Tibial nerve (tissue), 4 donors: ENCODE measurements at places on chromosomes 6 and 20. TPM values are rescaled to one million over a fixed set of nuclear protein-coding genes. Genes with fewer than 3 reads are reported as not detected.

GRCh38 chr6:11808054-11808453 lies 29.5 kb upstream of the ADTRP start:
- H3K4me1 ChIP-seq: peaks cover 13% of the 10 kb centered on the region
- no peak overlapping the region for H3K4me3 ChIP-seq
- H3K36me3 ChIP-seq: no peaks in the 10 kb centered on the region
- no peaks in the 10 kb centered on the region for H3K27me3 ChIP-seq
- DNase-seq: no peak
- no peak overlapping the region for H3K27ac ChIP-seq

GRCh38 chr20:391041-391711 lies 10.6 kb downstream of the TRIB3 start:
- no peaks in the 10 kb centered on the region for H3K4me1 ChIP-seq
- no peaks in the 10 kb centered on the region for H3K36me3 ChIP-seq
- no peak overlapping the region for H3K27ac ChIP-seq

DNA sequence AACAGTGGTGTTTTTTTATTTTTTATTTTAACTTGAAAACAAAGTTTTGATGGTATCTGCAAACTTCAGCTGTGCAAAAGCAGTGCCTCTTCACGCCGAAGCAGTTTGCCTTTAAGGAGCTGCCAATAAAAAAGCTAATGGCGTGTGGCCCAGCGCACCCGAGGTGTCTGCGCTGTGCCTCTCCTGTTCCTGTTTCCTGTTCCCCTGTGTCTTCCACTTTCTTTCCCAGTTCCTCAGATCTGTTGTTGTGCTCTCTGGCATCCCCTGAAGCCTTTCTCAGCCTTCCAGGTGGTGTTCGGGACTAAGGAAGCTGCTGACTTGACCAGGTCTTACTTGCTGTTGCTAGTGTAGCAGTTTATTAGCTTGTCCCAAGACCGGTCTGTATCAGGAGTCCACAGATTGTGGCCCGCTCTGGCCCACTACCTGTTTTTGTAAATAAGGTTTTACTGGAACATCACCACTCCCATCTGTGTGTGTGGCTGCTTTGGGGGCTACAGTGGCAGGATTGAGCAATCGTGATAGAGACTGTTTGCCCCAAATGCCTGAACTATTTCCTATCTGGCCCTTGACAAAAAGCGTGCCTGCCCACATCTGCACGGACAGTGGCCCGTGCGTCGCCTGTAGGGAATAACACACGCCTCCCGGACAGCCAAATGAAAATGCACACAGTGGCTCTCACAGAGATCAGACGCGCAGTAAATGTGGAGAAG lies 178.3 kb downstream of the TMEM242 start:
- H3K36me3 ChIP-seq: peaks cover 4% of the 10 kb centered on the region
- no peak overlapping the region for H3K27ac ChIP-seq
- no peaks in the 10 kb centered on the region for H3K27me3 ChIP-seq
- H3K4me1 ChIP-seq: peaks cover 55% of the 10 kb centered on the region

DNA sequence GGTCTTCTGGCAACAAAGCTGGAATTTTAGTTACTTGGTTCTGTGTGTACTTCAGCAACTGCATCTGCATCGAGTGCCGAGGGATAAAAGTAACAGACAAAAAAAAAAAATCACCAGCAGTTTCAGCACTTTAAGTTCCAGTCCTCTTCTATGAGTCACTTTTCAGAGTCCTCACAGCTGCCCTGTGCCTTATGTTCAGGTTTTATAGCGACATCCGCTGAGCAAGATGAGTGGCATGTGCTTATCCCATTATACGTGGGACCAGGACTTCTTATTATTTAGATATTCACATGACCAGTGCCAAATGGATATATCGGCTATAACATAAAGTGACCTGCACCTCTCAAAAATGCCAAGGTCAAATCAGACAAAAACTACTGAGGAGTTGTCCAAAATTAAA lies 242.9 kb downstream of the FOXA2 start:
- no peak overlapping the region for H3K4me3 ChIP-seq
- H3K36me3 ChIP-seq: no peaks in the 10 kb centered on the region
- H3K27ac ChIP-seq: no peak overlapping the region

TGM3 gene
- total RNA-seq: not detected

RSPH9 gene
- total RNA-seq: not detected

DNA sequence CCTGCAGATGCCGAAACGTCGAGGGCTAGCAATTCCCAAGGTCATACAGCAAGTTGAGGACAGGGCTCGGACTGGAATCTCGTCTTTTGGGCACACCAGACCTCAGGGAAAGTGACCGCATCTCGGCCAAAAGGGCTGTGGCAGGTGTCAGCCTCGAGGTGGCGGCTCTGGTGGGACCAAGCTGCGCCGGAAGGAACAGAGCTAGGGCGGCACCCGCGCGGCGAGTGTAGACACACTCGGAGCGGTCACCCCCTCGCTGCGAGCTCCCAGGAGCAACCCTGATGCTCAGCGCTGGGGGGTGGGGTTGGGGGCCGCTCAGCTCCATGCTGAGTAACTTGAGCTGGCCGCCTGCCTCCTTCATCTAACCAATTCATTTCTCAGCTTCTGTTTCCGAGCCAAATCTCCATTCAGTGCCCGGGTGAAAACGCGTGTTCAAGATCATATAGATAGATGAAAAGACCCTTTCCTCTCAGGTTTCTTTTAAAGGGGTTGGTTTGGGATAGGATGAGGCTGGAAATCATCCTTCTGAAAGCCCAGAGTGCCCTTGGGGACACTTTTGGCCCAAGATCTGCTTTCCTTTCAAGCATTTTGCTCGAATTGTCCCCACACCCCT lies 2.2 kb upstream of the TUBB2B start:
- no peaks in the 10 kb centered on the region for H3K4me1 ChIP-seq
- DNase-seq: no peak
- H3K36me3 ChIP-seq: no peaks in the 10 kb centered on the region
- peak overlapping the region; percentile 50 for H3K4me3 ChIP-seq
- peak overlapping the region; percentile 92 for H3K27ac ChIP-seq

NKX2-4 gene
- total RNA-seq: not detected

DNA sequence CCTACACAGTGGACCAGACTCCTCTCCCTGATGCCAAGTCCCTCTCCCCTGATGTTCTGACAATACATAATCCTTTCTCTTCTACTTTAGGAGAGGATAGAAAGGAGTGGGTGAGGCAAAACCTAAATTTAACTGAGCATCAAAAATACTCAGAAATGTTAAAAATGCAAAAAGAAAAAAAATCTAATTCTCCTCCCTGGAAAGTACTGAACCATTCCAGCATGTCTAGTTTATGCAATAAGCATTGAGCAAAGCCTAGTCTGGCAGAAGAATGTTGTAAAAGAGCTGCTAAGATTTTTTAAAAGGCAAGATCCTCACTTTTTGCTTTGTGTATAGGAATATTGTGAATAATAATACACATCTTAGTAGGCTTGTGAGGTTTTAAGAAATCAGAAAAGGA lies 116.6 kb upstream of the STXBP5 start:
- H3K27ac ChIP-seq: no peak overlapping the region
- H3K27me3 ChIP-seq: no peaks in the 10 kb centered on the region
- no peak overlapping the region for H3K4me3 ChIP-seq

- no peak overlapping the region for H3K27ac ChIP-seq
- H3K4me1 ChIP-seq: peaks cover 5% of the 10 kb centered on the region
- H3K36me3 ChIP-seq: no peaks in the 10 kb centered on the region
These were observed 174.3 kb downstream of the CDKAL1 start for GRCh38 chr6:20708367-20709124.

DNA sequence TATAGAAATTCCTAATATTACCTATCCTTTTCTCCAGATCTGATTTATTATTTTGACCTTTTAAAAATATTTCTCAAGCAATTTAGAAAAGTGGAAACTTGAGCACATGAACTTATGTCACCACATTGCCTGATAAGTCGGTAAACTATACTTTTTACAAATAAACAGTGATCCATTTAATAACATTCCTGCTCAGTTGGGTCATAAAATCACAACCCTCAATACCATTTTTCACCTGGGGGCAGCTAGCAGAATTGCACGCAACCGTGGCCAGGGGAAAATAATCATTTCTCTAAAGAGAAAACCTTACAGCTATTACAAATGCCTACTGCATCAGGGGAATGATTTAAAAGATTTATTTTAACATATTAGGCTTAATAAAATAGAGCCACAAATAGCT lies 614.5 kb downstream of the PHF3 start:
- no peak for DNase-seq
- no peaks in the 10 kb centered on the region for H3K36me3 ChIP-seq
- no peak overlapping the region for H3K27ac ChIP-seq
- H3K4me3 ChIP-seq: no peak overlapping the region
- H3K4me1 ChIP-seq: no peaks in the 10 kb centered on the region

MAFB gene
- total RNA-seq: 93.6 TPM

ZCCHC3 gene
- total RNA-seq: 12.0 TPM
